ENCODE measurements at places on chromosomes 13 and 19.
A peak's percentile ranks its signal among the peaks of the same experiment; 100 is the strongest.

DNA sequence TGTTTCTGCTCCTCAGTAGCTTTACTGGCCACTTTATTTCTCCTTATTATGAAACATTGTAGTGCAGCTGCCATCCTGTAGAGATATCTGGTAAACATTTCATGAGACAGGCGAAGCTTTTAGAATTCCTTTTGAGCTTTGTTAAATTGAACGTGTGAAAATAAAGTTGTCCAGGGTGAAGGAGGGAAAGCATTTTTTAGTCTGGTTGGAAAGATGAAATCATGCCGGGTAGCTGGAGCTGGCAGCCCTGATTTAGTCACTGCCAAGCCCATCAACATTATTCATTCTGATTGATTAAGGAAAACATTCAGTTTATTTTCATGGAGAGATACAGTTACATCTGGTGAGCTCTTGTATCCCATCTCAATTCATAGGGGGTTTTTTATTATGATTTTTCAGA, 326.2 kb upstream of the GPC6 start:
- DNase-seq = no peak

GRCh38 chr13:66559093-66559492, 671.0 kb downstream of the PCDH9 start:
- DNase-seq = no peak

GRCh38 chr13:35894636-35895035, 236.5 kb downstream of the DCLK1 start:
- DNase-seq = no peak

DNA sequence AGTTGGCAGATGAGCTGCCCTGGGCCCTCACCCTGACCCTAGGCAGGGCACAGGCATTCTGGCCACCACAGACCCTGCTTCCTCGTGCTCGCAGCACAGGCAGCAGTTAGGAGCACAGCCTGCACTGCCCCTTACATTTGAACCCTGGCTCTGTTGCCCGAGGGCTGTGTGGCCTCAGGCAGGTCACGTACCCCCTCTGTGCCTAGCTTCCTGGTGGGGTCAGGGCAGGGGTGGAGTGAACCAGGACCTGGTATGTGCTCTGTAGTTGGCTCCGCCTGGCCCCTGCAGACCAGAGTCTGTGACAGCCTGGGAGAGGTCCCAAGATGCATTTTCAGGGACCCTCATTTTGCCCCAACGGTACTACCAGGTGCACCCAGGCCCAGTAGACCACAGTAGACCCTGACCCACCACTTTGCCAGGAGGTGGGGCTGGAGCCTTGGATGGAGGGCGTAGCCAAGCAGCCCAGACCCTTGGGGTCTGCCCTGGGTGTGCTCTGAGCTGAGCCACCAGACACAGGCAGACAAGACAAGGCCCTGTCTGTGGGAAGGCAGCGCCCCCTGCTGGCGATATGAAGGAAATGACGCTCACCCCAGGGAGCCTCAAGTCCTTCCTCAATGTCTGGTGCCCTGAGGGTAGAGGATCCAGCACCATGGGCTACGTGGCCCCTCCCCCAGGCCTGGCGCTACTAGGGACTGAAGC, 9.1 kb downstream of the LYL1 start:
- peak; percentile 74 for DNase-seq

DNA sequence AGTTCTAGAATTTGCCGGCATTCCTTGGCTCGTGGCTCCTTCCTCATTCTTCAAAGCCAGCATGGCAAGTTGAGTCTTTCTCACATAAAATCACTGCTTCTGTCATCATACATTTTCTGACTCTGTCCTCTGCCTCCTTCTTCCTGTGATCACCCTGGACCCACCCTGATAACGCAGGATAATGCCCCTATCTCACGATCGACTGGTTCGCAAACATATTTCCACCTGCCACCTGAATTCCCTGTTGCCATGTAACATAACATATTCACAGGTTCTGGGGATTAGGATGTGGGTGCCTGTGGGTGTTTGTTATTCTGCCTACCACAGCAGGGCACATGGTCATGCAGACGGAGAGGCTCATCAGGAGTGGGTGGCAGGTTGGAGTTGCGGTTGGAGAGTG, 177.7 kb downstream of the NHLRC3 start:
- no peak for DNase-seq

- DNase-seq = no peak
Observed at GRCh38 chr13:102495663-102496062, 93.8 kb upstream of the FGF14 start.

DNA sequence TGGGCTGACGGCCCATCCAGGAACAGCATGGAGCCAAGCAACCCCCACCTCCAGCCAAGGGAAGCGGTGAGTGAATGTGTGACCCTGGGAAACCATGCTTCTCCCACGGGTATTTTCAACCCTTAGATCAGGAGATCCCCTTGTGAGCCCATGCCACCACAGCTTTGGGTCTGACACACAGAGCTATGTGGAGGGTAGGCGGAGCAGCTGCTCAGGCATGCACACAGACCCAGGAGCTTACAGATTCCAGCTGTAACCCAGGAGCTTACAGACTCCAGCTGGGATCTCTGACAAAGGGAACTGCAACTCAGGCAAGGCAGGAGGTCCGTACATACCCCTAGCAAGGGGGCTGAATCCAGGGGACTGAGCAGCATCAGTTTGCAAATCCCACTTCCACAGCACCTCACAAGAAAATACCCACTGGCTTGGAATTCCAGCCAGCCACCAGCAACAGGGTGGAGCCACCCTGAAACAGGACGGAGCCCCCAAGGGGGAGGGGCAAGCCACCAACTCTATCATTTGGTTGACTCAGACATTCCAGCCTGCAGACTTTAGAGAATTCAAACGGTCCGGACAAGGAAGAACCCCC, 40.8 kb upstream of the RFXAP start:
- DNase-seq = no peak
